SJSA1 (cell line): ENCODE measurements at places on chromosomes 7 and 10.

DNA sequence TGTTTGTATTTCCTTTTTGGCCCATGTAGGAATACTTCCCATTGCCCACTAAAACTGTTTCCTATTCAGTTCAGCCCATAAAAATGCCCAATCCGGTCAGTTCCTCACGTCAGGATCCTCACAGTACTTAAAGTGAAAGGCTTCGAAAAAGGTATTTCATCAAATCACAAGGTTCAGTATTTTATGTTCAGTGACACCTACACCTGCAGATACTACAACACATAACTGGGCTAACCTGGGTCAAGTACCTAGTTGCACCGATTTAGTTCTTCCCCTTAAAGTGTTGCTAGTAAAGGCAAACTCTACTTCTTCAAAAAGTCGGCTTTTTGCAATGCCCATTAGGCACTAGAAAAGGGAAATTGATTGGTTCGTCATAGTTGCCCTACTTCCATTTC is 1.1 kb downstream of the SNX13 start:
- DNase-seq: peak; percentile 35

GRCh38 chr10:89867964-89868363 is 166.6 kb downstream of the KIF20B start:
- DNase-seq: no peak

GRCh38 chr10:9222917-9223316 is 1168.4 kb downstream of the GATA3 start:
- no peak for DNase-seq

DNA sequence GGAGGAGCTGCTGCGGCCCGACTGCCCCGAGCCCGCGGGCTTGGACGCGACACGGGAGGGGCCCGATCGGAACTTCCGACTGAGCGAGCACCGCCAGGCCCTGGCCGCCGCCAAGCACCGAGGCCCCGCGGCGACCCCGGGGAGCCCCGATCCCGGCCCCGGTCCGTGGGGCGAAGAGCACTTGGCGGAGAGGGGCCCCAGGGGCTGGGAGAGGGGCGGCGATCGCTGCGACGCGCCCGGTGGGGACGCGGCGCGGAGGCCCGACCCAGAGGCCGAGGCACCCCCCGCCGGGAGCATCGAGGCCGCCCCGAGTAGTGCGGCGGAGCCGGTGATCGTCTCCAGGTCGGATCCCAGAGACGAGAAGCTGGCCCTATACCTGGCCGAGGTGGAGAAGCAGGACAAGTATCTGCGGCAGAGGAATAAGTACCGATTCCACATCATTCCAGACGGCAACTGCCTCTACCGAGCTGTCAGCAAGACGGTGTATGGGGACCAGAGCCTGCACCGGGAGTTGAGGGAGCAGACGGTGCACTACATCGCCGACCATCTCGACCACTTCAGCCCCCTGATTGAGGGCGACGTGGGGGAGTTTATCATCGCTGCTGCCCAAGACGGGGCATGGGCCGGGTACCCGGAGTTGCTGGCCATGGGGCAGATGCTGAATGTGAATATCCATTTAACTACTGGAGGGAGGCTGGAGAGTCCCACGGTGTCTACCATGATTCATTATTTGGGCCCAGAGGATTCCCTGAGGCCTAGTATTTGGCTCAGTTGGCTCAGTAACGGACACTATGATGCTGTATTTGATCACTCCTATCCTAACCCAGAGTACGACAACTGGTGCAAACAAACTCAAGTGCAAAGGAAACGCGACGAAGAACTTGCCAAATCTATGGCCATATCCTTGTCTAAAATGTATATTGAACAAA is 1.4 kb downstream of the OTUD1 start:
- DNase-seq: peak; percentile 41

DNA sequence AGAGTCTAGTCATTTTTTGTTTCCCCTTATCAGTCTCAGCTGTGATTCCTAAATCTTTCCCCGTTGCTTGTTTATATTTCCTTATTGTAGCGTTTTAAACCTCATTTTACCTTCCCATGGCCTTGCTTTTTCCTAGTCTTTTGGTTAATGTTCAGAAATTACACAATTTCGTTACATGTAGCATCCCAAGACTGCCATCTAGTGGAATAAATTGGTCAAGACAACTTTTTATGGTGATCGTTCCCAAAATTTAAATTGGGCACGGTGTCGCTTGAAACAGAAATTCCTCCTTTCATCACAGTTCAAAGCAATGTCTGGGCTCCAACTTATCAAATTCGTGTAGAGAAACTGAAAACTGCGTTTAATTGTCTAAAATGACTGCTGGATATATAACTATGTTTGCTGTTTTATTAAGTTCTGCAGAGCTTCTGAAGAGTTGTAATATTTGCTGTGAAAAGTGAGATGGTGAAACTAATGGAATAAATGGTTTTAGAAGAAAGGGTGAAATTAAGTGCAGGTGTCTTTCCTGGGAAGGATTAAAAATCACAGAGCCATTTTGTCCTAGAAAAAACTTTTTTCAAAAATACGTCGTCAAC is 370.2 kb downstream of the PHF14 start:
- DNase-seq: peak; percentile 21

DNA sequence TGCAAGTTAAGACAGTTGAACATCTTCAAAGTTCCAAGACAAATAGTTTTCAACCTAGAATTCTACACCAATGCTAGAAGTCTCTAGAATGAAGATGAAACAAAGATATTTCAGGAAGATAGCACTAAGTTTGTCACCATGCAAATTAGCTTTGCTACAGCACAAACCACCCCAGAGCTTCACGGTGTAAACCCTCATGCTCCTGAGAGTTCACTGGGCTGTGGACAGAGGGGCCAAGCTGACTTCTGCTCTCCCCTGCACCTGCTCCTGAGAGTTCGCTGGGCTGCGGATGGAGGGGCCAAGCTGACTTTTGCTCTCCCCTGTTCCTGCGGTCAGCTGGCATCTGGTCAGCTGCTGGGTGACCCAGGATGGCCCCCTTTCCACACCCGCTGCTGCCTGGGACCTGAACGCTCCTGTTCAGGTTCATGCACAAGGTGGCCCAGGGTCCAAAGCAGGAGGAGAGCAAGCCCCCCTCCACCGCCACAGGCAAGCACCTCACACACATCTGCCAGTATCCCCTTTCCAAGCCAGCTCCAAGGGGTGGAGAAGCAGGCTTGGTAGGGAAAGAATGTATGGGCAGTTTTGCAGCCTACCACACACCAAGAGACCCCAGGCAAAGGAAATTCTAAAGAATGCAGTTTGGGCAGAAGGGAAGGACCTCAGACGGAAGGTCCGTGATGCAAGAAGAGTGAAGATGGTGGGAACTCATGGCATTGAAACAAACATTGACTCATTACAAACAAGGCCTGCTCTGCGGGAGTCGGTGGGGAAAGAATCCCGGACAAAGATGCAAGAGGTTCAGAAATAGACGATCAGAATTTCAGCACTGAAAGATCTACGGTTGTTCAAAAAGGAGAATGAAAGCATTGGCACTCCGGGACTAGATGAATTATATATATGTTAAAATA is 137.8 kb upstream of the PPP2R2D start:
- DNase-seq: no peak

DNA sequence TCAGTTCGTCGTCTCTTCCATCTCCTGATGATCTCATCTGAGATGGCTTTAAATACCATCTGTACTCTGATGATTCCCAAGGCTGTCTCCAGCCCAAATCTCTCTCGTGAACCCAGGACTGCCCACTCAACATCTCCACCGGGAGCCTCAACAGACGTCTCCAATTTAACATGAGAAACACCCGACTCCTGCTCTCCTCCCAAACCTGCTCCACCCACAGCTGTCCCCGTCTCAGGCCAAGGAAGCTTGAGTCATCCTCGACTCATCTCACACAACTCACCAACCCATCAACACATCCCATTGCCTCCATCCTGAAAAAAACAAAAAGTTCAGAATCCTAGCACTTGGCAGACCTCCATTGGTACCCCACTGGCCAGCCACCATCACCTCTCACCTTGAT is 29.7 kb upstream of the CALN1 start:
- no peak for DNase-seq

GRCh38 chr10:15864419-15864818 is 4.1 kb upstream of the MINDY3 start:
- no peak for DNase-seq

DNA sequence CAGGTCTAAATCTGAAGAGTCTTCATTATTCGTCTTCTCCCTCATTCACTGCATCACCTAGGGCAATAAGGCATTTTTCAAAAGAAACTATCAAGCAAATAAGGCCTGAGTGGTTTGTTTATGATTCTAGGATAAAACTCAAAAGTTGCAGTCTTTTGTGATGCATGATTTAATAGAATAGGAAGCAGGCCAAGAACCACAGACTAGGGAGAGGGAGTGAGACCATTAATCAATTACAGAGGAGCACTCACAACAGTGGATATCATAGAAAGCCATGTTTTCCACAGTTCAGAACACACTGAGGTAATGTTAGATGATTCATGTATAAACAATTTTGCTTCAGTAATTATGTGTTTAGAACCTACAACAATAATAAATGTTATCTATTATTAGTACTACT is 87.8 kb upstream of the LRRTM3 start:
- no peak for DNase-seq

GRCh38 chr10:17454161-17455014 is at the start of gene ST8SIA6:
TSS of gene ST8SIA6 (minus strand) at chr10:17454595. CDS start at chr10:17454255, 340 bp downstream.
- DNase-seq: peak; percentile 35

GRCh38 chr10:76456197-76456596 is 1024.8 kb downstream of the LRMDA start:
- DNase-seq: no peak

DNA sequence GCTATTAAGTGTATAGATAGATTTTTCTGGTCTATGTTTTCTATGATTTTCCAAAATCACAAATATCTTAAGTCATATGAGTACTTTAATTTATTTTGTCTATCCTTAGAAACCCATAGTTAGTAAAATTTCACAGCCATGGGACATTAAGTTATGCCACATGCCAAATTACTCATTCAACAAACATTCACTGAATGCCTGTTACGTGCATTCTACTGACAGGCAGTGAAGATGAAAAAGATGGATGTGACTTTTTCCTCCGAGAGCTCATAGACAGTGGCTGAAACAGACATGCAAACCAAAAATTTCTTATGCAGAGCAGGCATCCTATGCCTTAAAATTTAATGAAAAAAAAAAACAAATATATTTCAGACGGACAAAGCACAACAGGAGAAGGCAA is 84.9 kb downstream of the CHRM2 start:
- peak; percentile 78 for DNase-seq

DNA sequence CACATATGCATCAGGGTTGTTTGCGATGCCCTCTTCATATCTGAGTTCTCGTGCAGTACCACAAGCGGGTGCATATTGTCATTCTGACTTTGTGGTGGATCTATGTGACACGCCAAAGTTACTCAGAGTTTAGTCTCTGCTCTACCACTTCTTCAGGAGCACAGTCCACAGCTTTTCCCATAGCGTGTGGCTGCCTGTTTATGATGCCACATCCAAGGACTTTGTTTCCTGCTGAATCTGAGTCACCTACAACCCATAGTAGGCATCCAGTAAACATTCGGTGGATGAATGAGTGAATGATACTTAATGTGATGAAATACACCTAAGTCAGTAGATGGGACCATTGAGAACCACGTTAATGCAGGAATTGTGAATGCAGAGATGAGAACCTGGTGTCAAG is 15.0 kb downstream of the ADRA2A start:
- no peak for DNase-seq

- peak; percentile 69 for DNase-seq
These were observed 38.7 kb upstream of the DLG5 start for GRCh38 chr10:77965294-77965693.

GRCh38 chr10:10359263-10359662 is 658.4 kb upstream of the CELF2 start:
- no peak for DNase-seq

GRCh38 chr7:28729281-28729680 is 228.8 kb downstream of the TRIL start:
- peak; percentile 21 for DNase-seq

DNA sequence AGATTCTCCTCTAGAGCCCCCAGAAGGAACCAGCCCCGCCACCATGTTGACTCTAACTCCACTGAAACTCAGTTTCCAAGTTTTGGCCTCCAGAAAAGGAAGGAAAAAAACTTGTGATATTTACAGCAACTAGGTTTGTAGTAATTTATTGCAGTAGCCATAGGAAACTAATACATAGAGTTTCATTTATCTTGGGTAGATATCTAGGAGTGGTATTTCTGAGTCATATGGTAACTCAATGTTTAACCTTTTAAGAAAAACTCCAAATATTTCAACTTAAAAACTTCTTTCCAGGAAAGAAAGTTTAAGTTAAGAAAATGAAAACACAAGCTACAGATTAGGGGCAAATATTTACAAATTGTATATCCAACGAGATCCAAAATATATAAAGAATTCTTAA is 576.7 kb downstream of the KCNMA1 start:
- DNase-seq: no peak

DNA sequence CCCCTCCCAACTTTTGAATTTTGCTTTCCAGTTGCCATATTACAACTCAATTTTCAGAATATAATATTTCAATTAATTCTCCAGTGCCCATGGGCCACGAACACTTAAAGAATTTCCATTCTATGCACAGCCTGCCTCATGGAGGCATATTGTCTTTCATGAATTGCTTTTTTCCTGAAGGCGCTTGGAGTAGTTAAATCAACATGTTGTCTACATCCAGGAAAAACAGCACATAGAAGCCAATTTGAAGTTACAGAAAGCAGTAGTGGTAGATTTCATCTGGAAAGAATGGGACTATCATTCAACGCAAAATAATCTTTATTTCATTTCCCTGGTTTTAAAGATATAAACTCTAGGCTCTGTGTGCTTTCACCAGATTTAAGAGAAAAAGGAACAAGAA is 106.0 kb downstream of the NRP1 start:
- no peak for DNase-seq

GRCh38 chr7:14209896-14210484 is 220.5 kb upstream of the ETV1 start:
- DNase-seq: no peak

GRCh38 chr7:2701832-2702593 is 14.0 kb downstream of the AMZ1 start:
- no peak for DNase-seq

- no peak for DNase-seq
These were observed 456.2 kb upstream of the NRP1 start for GRCh38 chr10:33790521-33791271.
